ENCODE measurements at places on chromosomes 12 and 14.

- DNase-seq: no peak
Measured at GRCh38 chr12:74105434-74105833, 432.2 kb upstream of the ATXN7L3B start.

DNA sequence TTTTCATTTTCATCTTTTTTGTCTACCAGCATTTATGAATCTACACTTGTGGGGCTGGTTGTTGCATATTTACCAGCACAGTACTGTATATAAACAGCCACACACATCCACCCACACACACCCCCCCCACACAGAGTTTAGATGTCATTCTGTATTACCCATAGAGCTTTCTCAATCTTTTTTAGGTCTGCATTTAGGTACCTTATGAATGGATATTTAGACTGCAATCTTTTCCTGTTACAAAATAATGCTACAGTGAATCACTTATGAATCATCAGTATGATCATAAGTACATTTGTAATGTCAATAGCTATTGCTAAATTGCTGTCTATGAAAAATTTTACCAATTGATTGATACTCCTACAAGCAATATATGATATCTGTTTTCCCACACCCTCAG is 67.3 kb upstream of the STK38L start:
- no peak for DNase-seq

- no peak for DNase-seq
Measured at GRCh38 chr12:117593815-117594400, 232.5 kb upstream of the NOS1 start.

GRCh38 chr12:3815094-3815766 is 58.0 kb downstream of the PARP11 start:
- no peak for DNase-seq

- no peak for DNase-seq
Measured at GRCh38 chr12:2332947-2333346, 280.2 kb downstream of the CACNA1C start.

- DNase-seq: no peak
Measured at GRCh38 chr12:51335931-51336330, 10.5 kb downstream of the CELA1 start.

DNA sequence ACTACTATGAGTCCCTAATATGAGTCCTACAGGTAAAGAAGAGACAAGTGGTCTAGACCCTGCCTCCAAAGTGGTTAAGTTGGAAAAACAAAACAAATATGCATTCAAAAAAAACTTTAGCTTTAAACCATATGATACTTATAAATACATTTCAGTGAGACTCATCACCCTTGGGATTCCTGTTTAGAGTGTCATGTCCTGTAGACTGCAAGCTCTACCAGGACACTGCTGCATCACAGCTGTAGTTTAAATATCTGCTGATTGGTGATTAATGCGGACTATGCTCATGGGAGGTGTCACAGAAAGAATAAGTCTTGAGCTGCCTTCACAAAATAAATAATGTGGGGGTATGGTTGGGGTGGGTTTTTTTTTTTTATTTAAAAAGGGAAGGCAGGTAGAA is 8.8 kb upstream of the LGR5 start:
- no peak for DNase-seq

- DNase-seq: no peak
Measured at GRCh38 chr12:125678589-125678993, 613.4 kb downstream of the AACS start.

DNA sequence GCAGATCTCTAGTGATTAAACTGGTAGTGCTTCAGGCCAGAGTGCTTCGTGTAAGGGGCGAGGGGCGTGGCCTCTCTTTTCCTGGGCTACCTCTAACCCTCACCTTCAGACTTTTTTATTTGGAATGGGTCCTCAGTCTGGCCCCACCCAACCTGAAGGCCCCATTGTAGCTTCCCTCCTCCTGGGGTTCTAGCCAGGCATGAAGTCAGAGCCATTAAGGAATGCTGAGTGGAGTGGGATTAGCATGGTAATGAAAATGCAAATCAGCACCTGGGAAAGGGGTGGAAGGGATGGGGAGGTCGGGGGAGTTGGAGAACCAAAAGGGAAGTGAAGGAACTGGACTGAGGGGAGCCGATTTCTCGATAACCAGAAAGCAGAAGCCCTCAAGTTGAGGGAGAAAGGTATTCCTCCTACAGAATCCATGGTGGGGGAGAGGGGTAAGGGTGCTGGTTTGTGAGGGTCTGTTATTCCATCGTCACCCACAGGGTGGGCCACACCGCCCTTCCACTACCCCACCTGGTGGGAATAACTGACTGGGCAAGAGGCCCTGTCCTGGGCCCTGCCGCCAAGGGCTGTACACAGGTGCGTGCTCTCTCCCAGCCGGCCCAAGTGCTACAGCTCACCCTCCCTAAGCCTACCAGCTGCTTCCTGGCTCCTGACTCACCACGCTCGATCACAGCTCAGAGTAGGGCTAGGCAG is 14.1 kb downstream of the ZFHX2 start:
- no peak for DNase-seq

DNA sequence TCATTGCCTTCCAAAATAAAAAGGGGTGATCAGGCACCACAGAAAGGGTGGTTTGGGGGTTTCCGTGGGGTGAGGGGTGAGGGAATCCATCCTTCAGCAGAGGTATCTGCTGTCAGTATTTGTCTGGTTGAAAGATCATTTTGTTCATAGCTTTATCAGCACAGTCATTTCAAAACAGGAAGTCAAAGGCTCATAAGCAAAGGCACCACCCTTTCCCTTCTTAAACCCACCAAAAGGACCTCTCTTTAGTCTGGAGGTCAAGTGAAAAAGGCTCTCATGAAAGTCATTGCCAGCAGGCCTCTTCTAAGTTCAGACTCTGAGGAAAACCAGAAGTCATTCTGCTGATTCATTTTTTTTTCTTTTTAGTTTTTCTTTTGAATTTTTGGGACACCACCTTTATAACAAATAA is 6.2 kb downstream of the CHST11 start:
- no peak for DNase-seq

DNA sequence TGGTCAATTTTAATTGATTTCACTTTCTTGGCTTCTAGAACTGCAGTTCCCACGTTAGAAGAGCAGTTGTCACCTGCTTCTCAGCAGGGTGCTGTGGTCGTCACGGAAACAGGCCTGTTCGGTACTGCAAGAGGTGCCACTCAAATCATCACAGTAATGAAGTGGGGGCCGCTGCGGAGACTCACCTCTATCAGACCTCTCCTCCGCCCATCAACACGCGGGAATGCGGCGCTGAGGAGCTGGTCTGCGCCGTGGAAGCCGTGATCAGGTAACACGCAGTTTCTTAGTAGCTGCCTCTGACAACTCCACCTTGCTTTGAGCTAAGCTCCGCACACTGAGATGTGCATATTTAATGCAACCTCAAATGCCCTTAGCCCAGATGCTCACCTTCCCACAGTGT is 107.2 kb downstream of the UNC79 start:
- DNase-seq: no peak

DNA sequence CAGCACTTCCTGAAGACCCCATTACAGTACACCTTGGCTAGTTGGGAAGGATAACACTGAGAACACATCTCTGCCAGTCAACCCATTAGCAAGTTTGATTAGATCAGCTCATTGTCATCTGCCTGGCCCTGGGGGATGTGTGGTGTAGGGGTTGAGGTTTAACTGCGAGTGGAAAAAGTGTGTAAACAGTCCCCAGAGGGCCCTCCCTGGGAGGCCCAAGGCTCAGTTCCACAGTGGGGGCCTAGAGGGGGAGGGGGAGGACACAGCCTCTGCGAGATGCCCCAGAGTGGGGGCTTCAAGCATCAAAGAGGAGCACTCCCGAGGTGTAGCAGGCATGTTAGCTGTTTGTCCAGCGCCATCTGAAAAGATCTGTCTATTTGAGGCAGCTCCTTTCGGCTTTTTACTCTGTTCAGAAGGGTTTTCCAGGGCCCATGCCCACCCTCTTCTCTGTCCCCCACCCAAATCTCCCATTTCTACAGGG is 344 bp downstream of the LPAR5 start:
- DNase-seq: peak; percentile 44

- DNase-seq: no peak
Measured at GRCh38 chr12:131091413-131091975, 137.8 kb downstream of the ADGRD1 start.

DNA sequence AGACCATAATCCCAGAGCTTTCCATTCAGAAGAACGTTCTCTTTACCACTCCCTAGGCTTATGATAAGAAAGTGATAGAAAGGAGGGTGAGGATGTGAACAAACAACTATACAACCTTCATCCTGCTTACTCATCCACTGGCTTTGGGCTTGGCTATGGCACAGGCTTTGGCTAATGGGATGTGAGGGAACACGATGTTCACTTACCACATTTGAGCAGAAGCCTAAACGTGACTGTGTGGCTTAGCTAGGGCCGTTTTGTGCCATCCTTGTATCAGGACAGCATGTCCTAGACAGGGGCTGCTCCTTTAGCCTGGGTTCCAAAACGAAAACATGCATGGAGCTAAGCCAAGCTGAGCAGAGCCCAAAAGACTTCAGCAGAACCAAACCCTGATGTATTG is 118.6 kb upstream of the CCDC175 start:
- no peak for DNase-seq

DNA sequence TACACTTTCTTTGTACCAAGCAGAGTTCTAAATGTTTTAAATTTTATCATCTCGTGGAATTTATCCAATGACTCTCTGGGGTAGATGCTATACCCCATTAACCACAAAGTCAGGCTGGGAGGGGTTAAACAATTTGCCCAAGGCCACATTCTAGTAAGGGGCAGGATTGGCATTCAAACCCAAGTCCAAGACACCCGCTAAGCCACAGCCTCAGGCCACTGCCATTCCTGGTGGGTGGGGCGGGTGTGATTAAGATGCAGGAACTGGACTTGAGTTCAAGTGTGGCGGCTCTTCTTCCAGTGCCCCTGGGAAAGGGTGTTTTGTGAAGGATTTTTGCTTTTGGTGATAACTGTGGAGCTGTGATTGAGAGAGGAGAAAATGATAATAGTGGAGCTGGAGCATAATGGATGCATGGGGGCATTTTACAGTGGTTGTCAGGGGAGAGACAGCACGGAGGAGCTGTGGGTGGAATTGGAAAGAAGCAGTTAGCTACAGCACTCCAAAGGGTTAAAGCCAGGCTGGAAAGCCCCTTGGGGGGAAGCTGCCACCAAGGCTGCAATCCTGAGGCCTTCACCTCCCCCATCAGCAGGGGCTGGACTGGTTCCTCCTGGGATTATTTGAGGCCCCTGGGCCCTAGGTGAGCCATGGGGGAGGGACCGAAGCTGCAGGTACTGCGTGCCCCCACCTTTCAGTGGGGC is 1.0 kb upstream of the VRTN start:
- DNase-seq: no peak

DNA sequence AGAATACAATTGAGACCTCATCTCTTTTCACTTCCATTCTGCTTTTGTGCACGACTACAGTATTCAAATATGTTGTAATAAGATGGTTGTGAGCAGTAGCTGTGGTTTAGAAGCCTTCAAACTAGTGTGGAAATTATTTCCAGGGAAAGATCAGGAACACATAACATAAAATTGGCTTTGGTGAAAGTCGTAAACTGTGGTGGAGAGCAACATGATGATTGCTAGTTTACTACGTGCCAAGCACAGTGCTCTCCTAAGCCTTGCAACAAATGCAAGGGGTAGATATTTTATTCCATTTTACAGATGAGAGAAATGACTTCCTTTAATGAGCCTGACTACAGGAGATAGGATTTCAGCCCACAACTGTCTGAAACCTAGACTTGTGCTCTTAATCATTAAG is 172.4 kb upstream of the LMNTD1 start:
- DNase-seq: no peak

DNA sequence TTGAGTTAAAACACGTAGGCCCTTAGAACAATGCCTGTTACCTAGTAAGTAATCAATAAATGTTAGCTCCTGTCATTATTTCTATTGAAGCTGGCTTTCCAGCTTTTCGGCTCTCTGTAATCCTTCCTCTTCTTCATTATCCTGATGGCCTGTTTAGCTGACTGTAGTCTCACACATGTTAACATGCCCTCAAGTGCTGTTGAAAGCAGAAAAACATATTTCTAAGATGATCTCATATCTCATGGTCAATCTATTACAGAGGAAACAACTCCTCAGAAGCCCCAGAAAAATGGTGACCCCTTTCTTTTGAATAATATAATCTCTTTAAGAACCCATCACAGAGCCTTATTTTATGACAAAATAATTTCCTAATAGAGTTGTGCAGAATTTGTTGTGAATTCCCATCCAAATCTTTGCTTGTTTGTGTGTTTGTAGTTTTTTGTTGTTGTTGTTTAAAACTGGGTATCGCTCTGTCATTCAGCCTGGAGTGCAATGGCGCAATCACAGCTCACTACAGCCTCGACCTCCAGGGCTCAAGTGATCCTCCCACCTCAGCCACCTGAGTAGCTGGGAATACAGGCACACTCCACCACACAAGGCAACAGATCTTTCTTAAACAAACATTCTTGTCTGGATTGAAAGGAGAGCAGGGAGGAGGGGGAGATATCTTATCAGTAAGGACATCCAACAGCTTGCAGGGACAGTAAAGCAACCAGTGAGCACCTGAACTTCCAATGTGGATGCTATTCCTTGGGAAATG is 242.5 kb upstream of the CAND1 start:
- DNase-seq: no peak
